ENCODE measurements at places on chromosomes 7 and 10. TPM values are rescaled to one million over a fixed set of nuclear protein-coding genes. Genes with fewer than 3 reads are reported as not detected.

Gene PIK3AP1
- total RNA-seq, result 196 TPM

Gene SP8
- total RNA-seq, result not detected

Gene ITPRID1
- total RNA-seq, result not detected

Gene ZSCAN25
- 26.4 TPM for total RNA-seq

Gene VGF
- total RNA-seq, result not detected

Gene SPDYE1
- not detected for total RNA-seq

Gene MRPS16
- 59.2 TPM for total RNA-seq

Gene CPA2
- 0.84 TPM for total RNA-seq

Gene ADK
- total RNA-seq, result 34.0 TPM

GRCh38 chr7:157309988-157310668 is 26.7 kb upstream of the DNAJB6 start:
- no peak for DNase-seq

DNA sequence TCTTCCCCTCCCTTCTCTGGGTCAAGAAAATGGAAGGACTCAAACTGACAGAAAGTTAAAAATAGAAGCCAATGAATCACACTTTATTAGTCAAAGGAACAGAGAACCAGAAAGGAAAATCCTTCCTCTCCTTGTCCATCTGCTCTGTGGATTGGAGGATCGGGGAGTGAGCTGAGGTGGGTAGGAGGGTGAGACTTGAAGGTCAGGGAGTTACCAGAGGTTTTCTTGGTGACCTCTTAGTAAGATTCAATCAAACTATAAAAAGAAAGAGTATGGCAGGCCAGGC is 12.2 kb downstream of the TLX1 start:
- no peak for DNase-seq

- DNase-seq, result no peak
These were observed 11.8 kb downstream of the NCOA4 start for GRCh38 chr10:46018453-46019176.

DNA sequence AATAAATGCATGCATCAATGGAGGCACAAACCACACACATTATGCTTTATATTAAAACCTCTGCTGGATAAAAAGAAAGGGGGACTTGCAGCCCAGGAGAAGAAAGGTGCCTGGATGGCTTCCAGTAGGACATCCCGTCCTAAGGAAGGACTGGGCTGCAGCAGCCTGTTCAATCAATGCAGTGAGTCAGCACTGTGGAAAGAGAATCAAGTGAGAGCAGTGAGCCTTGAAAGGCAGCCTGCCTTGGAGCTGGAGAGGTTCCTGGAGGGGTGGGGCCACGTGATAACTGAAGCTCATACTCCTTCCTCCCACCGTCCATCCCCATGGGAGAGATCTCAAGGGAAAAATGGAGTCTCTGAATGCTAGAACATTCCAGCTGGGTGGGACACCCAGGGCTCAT is 501.2 kb downstream of the ADRA2A start:
- no peak for DNase-seq

DNA sequence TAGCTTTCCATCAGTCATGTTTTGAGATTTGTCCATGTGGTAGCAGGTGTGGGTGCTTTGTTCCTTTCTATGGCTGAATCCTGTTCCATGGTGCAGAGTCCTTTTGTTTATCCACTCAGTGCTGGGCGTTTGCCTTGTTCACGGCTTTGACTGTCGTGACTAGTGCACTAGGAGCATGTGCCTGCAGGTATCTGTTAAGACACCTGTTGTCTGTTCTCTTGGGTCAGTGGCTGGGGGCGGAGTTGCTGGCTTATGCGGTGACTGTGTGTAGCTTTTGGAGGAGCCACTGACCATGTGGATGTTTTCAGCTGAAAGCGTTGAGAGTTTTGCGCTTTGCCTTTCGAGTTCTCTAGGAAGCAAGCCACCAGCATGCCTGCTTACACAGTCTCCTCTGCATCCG is 573.1 kb upstream of the FOXK1 start:
- DNase-seq, result peak; percentile 58

GRCh38 chr10:132291826-132292225 is 15.9 kb downstream of the STK32C start:
- peak; percentile 37 for DNase-seq

DNA sequence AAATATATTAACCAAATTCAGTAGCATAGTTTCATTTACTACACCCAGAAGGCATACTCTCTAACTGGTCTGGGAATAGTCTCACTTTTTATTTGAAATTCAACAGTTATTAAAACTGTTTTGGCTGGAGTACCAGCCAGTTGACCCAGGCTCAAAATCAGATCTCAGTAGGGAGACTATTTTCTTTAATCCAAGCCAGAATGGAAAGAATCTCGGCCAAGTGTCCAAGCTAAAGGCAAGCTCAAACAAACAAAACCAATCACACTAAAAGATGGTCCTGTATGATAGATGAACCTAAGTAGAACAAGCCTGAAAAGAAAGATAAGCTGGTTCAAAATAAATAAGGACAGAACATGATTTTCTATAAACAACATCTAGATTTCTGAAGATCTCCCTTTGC is 259.6 kb upstream of the POM121L12 start:
- DNase-seq, result no peak

DNA sequence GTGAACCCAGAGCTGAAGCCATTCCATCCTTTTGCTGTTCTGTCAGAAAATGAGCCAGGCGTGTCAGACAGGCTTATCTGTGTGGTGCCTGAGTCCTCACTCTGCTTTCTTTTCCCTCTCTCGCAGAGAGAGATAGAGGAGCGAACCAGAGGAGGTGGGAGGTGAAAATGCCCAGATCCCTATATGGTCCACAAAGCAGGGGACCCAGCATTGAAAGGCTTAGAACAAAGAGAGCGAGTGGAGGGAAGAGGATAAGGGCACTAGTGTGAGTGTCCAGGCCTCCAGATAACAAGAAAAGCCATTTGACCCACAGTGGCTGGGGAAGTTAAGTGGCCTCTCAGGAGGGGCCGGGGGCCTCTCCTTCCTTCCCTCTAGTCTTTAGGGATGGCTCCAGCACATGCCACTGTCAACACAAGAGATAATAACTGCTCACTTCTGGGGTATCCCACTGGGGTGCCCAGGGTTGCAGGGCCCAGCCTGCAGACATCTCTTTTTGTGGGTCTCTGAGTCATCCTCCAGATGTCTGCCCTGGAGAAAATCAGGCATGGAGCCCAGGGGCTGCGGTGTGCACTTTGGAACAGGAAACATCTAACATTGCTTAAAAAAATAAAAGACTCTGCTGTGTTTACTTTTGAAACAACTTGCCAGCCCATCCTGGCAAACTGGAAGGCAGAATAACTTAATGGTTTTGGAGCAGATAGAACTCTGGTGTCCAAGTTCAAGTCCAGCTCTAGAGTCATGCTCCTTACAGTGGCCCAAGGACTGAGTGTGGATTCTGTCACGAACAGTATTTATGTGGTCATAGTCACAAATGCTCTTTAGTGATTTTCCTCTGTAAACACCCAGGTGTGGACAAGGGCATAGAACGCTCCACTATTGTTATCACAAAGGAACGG is 189.5 kb downstream of the CXCL12 start:
- DNase-seq, result no peak

DNA sequence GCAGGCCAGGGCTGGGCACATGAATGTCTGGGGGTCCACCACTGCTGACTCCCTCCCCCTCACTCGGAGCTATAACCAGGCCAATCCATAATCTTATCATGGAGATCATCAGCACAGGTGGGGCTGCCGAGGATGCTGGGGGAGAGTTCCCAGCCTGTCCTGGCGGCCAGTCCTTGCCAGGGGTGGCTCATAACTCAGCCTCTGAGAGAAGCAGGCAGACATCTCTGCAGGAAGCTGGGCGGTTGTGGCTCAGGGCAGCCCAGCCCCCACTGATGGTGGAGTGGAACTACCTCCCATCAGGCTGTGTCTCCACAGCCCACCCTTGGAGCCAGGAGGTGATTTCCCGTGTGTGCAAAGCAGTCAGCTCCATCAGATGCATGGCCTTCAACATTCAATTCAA is 109.4 kb upstream of the ZNF92 start:
- DNase-seq, result no peak

- no peak for DNase-seq
These were observed 35.2 kb upstream of the NPSR1 start for GRCh38 chr7:34622771-34623250.

GRCh38 chr10:73959484-73960243 is 38.3 kb upstream of the VCL start:
- no peak for DNase-seq

- DNase-seq, result peak; percentile 70
These were observed 275.8 kb downstream of the DIP2C start for GRCh38 chr10:413662-414071.

Measured in spleen (tissue), 13 donors.